ENCODE measurements at places on chromosomes 7 and 10. TPM values are rescaled to one million over a fixed set of nuclear protein-coding genes. Genes with fewer than 3 reads are reported as not detected.

GRCh38 chr10:116688741-116689495 is 53.4 kb downstream of the HSPA12A start:
- DNase-seq, result no peak
- no peaks in the 10 kb centered on the region for H3K36me3 ChIP-seq
- no peak overlapping the region for H3K27ac ChIP-seq
- no peaks in the 10 kb centered on the region for H3K4me1 ChIP-seq
- no peak overlapping the region for H3K4me3 ChIP-seq

DNA sequence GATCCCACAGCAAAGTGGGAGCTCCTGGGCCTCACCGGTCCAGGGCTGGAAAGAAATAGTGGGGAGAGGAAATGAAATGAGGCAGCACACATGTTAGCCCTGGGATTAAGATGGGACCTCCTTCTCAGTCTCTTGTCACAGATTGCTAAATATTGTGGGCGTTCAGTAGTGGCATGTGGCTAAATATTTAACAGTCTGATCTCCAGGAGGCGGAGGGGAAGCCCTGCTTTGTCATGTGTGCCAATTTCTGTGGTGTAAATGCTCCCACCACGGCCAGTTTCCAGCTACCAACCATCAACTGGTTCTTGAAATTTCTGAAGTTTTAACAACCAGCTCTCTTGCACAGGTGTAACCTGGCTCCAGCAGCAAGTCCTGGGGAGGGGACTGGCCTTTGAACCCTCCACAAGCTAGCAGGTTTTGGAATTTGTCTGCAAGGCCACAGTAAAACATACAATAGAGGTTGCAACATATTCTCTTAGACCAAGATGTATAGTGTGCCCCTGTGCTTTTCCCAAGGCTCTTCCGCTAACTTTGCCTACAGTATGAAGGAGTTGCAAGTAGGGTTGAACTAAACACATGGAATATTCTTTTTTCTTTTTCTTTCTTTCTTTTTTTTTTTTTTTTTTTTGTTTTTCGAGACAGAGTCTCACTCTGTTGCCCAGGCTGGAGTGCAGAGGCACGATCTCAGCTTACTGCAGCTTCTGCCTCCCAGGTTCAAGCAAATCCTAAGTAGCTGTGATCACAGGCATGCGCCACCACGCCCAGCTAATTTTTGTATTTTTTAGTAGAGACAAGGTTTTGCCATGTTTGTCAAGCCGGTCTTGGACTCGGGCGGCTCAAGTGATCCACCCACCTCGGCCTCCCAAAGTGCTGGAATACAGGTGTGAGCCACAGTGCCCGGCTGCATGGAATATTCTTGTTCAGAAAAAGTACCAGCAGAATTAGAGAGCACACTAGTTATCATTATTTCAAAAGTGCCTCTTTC is 103.1 kb upstream of the PCBD1 start:
- H3K27me3 ChIP-seq, result peaks cover 13% of the 10 kb centered on the region
- H3K4me1 ChIP-seq, result peaks cover under 1% of the 10 kb centered on the region
- no peak overlapping the region for H3K4me3 ChIP-seq

DNA sequence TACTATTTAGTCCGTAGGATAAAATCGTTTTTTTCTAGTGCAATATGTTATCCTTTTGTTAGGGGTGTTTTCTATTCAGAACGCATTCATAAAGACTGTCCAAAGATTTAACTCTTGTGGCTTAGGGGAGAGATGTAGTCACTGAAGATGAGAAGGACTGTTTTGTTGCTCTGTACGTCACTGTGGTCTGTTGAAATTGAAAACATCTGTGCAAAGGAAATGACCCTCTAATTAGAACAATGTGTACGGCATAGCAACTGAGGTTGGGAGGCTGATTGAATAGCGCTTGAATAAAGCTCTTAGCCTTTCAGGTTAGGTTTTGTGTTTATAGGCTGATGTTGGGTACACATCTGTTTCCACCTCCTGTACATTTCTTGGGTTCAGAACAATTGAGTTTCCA is 453.4 kb upstream of the AKR1E2 start:
- H3K36me3 ChIP-seq, result no peaks in the 10 kb centered on the region
- DNase-seq, result no peak
- peaks cover 66% of the 10 kb centered on the region for H3K27me3 ChIP-seq
- no peak overlapping the region for H3K27ac ChIP-seq

- no peaks in the 10 kb centered on the region for H3K36me3 ChIP-seq
- no peaks in the 10 kb centered on the region for H3K4me1 ChIP-seq
- DNase-seq, result no peak
- H3K4me3 ChIP-seq, result no peak overlapping the region
Observed at GRCh38 chr10:48273741-48274140, 755 bp downstream of the FRMPD2 start.

ERCC6 gene
- 31.8 TPM for total RNA-seq

Measured in activated naive CD8-positive, alpha-beta T cell treated with anti-CD3 and anti-CD28 coated beads, Interleukin-2, amount 10 ng/mL, durations not matched to agents 7 days and 5 days (primary cell).